Adipocyte (in vitro differentiated cells): ENCODE measurements at places on chromosomes 13 and 19.

- DNase-seq, result peak; percentile 85
These were observed 2.5 kb upstream of the S1PR4 start for GRCh38 chr19:3175781-3176714.

- no peak for DNase-seq
These were observed 3.6 kb upstream of the COMMD6 start for GRCh38 chr13:75541287-75541686.

GRCh38 chr19:12703046-12703445, 6.6 kb upstream of the FBXW9 start:
- peak; percentile 24 for DNase-seq

GRCh38 chr19:37413313-37414084, 42.6 kb downstream of the ZNF527 start:
- DNase-seq, result no peak

GRCh38 chr13:45231722-45232121, 30.9 kb upstream of the KCTD4 start:
- DNase-seq, result no peak

- DNase-seq, result peak; percentile 27
These were observed 56.2 kb upstream of the RFC3 start for GRCh38 chr13:33761740-33762139.

- DNase-seq, result no peak
These were observed 4.0 kb downstream of the MKNK2 start for GRCh38 chr19:2047076-2047448.

GRCh38 chr13:102907886-102908515, 62.2 kb downstream of the ERCC5 start:
- DNase-seq, result no peak

- no peak for DNase-seq
These were observed 291.6 kb upstream of the ARGLU1 start for GRCh38 chr13:106859533-106859904.

DNA sequence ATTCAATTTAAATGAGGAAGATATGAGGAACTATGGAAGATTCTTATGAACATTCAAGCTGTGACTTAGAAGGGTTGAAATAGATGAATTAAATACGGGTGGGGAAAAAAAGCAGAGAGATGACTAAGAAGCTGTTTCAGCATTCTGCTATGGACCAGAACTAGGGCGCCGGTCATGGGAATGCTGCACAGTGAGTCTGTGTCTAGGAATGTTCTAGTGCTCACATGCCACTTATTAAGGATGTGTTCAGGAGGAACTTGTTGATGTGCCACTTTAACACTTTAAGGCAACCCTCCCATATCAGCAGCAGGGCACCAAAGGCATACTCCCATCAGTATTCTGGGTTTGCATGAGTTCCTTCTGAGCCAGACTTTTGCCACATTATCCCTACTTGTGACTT, 152.1 kb downstream of the POSTN start:
- DNase-seq, result peak; percentile 95

DNA sequence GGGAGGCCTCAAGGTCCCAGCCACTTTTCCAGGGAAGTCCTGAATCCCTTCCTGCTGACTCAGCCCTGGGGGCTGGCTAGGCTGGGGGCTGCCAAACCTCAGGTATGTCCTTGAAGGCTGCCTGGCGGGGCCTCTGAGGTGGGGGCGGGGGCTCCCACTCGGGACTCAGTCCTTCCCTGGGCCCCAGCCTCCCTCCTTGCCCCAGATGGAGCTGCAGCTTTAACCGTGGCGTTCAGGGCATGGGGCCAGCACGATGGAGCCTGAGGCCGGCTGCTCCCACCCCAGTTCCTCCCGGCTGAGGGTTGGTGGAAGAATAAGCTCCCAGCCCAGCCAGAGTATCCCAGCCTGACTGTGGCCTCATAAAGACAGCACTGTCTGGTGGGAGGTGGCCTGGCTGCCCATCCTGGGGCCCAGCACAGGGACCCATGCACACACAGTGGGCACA, 12.4 kb downstream of the CILP2 start:
- DNase-seq, result peak; percentile 36

GRCh38 chr13:23776698-23777574, 112.3 kb downstream of the MIPEP start:
- no peak for DNase-seq

- no peak for DNase-seq
These were observed 109.4 kb upstream of the C1QTNF9B start for GRCh38 chr13:24006520-24007248.

GRCh38 chr19:5079071-5079774, 110.3 kb downstream of the KDM4B start:
- no peak for DNase-seq

DNA sequence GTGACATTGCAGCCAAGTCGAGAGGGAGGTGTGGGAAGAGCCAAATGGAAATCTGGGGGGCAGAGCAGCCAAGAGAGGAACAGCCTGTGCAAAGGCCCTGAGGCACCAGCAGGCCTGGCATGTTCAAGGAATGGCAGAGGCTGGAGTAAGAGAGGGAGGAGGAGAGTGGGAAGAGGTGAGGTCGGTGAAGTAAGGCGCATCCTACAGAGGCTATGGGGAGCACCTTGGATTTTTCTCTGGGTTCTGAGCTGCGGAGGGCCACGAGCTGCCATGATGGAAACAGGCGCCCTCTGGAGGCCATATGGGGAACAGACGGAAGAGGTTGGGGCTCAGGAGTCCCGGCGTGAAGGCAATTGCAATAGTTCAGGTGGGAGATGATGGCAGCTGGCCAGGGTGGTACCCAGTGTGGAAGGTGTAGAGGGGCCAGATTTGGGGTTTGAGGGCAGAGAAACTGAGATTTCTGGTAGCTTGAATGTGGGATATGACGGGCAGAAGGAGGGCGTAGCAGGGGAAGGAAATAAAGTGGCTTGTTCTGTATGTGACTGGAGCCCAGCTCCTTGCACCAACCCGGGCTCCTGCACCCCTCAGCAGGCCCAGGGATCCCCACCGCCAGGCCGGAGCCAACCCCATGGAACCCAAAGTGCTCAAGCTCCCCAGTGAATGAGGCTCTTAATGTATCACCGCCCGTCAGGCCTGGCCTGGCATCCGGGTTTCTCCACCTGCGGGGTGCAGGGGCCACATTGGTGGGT, 20.5 kb upstream of the STRN4 start:
- DNase-seq, result no peak

- no peak for DNase-seq
These were observed 6.5 kb downstream of the SIGLEC7 start for GRCh38 chr19:51148580-51148979.

- no peak for DNase-seq
These were observed 2.4 kb downstream of the LIN7B start for GRCh38 chr19:49116544-49116943.

DNA sequence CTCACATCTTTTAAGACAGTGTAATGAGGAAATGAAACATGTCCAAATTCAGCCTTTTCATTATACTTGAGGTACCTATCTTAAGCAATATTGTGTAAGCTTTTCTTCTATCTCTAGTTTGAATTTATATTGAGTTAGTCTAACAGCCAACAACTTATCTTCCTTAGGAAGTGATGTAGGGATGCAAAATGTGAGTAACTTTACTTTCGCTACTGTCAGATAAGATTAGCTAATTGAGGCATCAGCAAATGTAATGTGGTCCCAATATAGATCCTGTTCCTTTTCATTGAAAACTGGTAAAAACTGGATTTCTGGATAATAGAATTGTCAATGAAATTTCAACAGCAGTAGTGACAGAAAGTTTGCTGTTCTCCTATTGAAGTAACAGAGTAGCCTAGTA, 902.2 kb downstream of the GPC5 start:
- DNase-seq, result no peak

- DNase-seq, result no peak
These were observed 7.6 kb upstream of the ALOX5AP start for GRCh38 chr13:30727491-30728355.

GRCh38 chr19:38394488-38394887, 6.0 kb downstream of the SPRED3 start:
- no peak for DNase-seq

- no peak for DNase-seq
These were observed 148.9 kb downstream of the URI1 start for GRCh38 chr19:30090963-30091362.

- DNase-seq, result no peak
These were observed 184.7 kb downstream of the PCCA start for GRCh38 chr13:100273552-100273951.

- DNase-seq, result no peak
These were observed 17.8 kb upstream of the FOSB start for GRCh38 chr19:45450012-45450333.

GRCh38 chr13:31982540-31982939, 49.0 kb upstream of the FRY start:
- DNase-seq, result peak; percentile 83

- no peak for DNase-seq
These were observed 12.5 kb downstream of the CEACAM3 start for GRCh38 chr19:41808663-41809566.

- DNase-seq, result peak; percentile 97
These were observed at the start of gene ATP5F1D for GRCh38 chr19:1241417-1242095. Gene ATP5F1D (plus strand): TSS chr19:1241751. CDS start chr19:1241851, 100 bp downstream.

DNA sequence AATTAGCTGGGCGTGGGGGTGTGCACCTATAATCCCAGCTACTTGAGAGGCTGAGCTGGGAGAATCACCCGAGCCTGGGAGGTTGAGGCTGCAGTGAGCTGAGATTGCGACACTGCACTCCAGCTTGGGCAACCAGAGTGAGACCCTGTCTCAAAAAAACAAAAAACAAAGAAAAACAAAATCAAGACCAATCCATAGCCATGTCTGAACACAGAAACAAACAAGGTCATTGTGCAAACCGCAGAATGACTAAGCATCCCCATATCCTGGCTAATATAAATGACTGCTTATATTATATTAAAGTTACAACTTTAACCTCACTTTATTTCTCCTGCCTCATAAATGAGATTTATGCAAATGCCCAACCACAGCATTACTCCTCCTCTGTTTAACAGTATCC, 2.3 kb upstream of the LYPD3 start:
- DNase-seq, result peak; percentile 47

GRCh38 chr19:53553156-53553555, 15.2 kb downstream of the ZNF331 start:
- DNase-seq, result no peak

DNA sequence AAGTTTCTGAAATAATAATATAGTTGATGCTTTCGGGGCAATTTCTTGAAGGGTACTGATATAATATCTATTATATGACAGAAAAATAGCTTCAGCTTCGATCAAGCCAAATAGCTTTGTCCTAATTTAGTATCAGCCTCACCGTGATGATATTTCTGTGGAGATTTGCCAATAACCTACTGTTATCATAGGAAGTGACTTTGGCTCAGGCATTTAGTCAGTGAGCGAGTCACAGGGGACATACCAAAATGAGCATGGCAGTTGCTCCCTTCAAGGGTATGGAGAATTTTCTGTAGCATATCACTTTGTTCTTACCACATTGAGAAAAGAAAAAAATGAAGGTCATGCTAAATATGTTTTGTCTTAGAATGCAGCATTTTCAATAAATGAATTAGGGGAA, 767.6 kb upstream of the SLITRK1 start:
- DNase-seq, result peak; percentile 27

DNA sequence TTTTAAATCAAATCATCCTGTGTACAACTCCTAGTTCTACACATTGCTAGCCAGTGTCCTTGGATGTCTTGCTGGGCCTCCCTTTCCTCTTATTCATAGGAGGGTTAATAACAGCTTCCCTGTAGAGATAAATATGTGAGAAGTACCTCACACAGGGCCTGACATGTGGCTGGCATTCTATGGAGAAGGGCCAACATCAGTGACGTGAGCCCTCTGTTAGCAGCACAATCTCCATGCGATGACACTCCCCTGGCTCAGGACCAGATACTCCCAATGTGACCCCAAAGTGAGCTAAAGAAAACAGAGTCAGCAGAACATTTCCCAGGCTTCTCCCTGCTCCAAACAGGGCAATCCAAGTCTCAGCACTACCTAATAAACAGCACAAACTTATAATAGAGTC, 818.4 kb downstream of the DIAPH3 start:
- no peak for DNase-seq

DNA sequence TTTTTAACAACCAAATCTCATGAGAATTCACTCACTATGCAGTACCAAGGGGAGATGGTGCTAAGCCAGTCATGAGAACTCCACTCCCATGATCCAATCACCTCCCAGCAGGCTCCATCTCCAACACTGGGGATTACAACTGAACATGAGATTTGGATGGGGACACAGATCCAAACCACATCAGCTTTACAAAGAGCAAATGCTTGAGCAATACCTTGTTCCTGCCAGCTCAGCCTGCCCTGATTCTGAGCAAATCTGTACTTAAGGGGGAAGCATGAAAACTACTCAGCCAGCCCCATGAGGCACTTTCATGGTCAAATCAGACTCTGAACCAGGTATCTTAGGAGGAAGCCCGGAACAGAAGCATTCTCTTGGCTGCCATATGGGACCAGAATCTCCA, 259.9 kb downstream of the TBC1D4 start:
- DNase-seq, result peak; percentile 69

GRCh38 chr19:5948752-5949564, 29.0 kb downstream of the RANBP3 start:
- no peak for DNase-seq

- no peak for DNase-seq
These were observed 960 bp downstream of the PPFIA3 start for GRCh38 chr19:49120325-49120683.

DNA sequence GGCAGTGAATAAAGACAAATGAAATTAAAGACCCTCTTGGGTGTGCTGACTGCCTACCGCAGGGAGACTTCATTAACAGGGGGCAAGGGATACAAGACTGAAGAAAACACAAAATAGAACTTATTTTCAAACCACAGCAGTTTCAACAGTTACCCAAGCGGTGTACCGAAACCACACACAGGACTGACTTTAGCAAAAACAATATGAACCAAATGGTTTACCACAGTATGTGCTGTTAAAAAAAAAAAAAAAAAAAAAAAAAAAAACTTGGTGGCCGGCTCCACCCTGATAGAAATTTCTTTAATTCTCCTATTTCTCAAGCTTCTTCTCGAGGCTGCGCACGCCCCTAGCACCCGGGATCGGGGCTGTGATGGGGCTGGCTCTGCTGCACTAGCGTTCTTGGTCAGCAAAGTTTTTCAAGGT, 42.6 kb downstream of the KLF2 start:
- DNase-seq, result no peak

DNA sequence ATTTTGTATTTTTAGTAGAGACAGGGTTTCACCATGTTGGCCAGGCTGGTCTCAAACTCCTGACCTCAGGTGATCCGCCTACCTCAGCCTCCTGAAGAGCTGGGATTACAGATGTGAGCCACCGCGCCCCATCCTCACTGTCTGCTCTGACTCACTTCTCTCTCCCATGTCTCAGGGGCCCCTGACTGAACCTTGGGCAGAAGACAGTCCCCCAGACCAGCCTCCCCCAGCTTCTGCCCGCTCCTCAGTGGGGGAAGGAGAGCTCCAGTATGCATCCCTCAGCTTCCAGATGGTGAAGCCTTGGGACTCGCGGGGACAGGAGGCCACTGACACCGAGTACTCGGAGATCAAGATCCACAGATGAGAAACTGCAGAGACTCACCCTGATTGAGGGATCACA, 5.0 kb downstream of the SIGLEC9 start:
- no peak for DNase-seq

- DNase-seq, result no peak
These were observed 2.6 kb downstream of the MED26 start for GRCh38 chr19:16625163-16625958.

GRCh38 chr13:74966275-74966674, 515.7 kb downstream of the TBC1D4 start:
- no peak for DNase-seq
